Tibial nerve (tissue), 4 donors: ENCODE measurements at places on chromosomes 3 and 15.

DNA sequence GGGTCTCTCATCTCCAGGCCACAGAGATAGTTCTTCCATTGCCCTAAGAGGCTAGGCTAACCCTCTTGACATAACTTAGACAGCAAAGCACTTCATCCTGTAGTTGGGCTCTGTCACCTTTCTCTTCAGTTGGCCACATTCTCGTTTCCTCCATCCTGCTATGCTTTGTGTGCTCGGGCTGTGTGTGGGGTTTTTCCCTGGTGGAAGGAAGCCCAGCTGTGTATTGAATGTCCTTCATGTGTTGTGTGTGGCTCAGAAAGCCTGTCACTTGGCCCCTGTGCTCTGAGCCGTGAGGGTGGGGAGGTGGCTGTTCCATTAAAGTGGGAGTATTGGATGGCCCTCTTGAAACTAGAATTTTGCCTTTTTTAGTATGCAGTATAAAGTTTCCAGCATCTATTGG is 8.8 kb upstream of the EXOG start:
- no peak for DNase-seq

DNA sequence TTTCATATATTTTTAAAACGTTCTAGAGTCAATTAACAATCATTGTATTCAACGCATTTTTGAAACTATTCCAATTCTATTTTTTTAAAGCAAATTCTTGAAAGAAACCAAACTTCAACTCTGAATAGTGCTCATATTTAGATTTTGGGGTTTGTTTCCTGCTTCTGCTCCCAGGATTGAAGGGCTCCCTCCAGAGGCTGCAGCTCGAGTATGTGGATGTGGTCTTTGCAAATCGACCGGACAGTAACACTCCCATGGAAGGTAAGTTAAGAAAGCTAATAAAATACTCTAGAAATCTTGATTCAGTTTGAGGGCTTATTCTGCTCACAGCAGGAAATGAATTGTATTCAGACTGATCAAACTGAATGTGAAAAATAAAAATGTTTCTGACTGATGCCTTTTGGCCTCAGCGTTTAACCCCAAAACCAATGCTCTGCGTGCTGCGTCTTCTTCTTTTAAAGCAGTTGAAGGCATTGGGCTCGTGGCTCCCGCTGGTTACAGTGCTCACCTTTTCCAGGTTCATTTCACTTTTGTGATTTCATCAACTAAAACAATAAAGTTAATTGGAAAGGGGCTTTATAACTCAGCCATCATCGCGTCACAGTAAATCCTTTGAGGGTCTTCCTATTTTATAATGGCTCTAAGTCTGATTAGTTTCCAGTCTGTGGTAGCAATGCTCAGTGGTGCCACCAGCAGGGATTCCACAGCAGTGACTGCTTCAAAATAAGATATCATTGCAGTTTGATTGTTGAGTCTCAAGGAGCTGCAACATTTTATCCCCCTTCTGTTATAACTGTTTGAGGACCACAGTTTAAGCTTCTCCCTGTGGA is 80.1 kb downstream of the SSR3 start:
- DNase-seq, result no peak

GRCh38 chr3:23325466-23326065 is 122.4 kb downstream of the UBE2E2 start:
- DNase-seq, result no peak

DNA sequence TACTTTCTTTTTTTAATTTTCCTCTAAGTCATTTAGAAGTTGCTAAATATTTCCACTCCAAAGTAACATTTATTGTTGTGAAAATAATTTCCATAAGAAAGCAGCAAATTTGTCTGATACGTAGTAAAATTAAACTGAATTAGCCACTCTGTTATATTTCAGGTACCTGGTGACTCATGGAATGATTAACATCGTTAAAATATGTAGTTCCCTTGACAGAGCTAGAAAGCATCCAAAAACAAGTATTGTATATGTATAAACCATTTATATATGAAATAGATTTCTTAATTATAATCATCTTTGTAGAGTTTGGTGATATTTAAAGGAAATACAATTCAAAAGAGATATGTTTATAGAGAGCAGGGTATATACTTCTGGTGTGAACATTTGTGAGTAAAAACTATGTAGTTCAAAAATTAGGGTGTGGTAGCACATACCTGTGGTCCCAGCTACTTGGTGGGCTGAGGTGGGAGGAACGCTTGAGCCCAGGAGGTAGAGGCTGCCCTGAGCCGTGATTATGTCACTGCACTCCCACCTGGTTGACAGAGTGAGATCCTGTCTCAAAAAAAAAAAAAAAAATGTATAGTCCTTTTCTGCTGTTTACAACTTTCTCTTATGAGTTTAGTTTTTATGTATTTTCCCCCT is 36.6 kb downstream of the ATP11B start:
- no peak for DNase-seq

DNA sequence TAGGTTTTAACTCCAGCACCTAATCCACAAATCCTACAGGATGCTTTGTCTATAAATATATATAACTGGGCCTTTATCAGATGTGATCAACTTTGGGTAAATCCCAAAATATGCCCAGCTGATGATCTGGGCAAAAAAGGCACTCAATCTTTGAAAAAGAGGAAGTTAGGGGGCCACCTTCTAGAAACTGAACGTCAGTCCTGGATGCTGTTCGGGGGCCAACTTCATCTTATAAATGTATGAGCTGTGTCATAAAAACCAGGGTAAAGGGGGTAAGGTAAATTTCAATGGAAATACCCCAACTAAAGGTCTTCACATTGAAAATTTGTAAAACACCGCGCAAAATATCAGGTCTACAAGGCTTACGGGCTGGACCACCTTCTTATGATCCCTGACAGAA is 264.4 kb upstream of the UBE2E2 start:
- no peak for DNase-seq

- DNase-seq, result no peak
These were observed 123.2 kb downstream of the GOLIM4 start for GRCh38 chr3:167972502-167972901.
